ENCODE measurements at places on chromosomes 12 and 14.

DNA sequence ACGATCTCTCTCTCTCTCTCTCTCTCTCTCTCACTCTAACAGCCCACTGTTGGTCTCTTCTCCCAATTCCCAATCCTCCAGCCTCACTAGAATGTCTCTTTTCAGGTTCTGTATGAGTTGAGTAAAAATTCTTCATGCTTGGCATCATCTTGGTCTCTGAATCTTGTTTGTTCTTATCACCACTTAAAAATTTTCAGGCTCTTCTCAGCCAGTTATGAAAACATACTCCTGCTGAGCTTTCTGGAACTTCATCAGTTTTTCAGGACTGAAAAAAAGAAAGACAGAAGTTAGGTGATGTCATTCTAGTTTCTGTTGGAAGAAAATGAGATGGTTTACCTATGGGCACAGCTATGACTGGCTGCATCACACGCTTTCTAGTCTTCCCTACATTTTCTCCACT lies 11.5 kb upstream of the IL22 start:
- DNase-seq = no peak

GRCh38 chr12:67068761-67069450 lies 200.3 kb upstream of the CAND1 start:
- DNase-seq = peak; percentile 49

GRCh38 chr12:49030714-49031572 lies 12.4 kb upstream of the PRKAG1 start:
- no peak for DNase-seq

DNA sequence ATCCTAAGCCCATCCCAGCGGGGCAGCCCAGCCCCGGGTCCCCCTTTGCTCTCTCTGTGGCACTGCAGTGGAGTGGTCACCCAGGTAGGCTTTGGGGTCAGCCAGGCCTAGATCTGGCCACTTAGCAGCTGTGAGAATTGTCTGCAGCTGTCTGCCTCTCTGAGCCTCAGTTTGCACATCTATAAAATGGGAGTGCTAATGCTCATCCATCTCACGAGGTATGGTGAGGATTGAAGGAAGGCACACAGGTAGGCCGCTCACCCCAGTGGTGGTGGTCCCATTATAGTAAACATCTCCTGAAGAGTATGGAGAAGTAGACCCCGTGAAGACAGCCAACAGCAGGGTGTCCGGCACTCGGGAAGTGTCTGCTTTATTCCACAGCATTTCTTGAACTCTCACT lies 9.2 kb downstream of the FOXN4 start:
- DNase-seq = no peak

DNA sequence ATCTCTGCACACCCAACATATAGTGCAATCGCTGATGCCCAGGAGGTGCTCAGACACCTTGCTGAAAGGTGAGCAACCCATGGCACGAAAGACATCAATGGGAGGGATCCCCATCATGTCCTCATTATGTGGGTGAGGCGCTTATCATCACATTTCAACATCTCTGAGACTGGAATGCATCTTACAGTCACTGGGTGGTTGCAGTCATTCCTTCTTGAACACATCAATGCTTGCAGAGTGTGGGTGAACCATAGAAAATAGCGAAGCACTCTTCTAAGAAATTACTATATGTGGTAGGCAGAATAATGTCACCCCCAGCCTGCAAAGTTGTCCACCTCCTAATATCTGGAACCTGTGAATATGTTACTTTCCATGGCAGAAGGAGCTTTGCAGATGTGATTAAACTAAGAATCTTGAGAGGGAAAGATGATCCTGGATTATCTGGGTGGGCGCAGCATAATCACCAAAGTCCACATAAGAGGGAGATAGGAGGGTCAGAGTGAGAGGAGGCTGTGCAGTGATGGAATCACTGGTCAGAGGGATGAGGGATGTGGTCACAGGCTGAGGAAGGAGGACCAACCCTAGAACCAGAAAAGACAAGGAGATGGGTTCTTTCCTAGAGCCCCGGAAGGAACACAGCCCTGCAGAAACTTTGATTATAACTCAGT lies 51.2 kb downstream of the GLRX5 start:
- no peak for DNase-seq

DNA sequence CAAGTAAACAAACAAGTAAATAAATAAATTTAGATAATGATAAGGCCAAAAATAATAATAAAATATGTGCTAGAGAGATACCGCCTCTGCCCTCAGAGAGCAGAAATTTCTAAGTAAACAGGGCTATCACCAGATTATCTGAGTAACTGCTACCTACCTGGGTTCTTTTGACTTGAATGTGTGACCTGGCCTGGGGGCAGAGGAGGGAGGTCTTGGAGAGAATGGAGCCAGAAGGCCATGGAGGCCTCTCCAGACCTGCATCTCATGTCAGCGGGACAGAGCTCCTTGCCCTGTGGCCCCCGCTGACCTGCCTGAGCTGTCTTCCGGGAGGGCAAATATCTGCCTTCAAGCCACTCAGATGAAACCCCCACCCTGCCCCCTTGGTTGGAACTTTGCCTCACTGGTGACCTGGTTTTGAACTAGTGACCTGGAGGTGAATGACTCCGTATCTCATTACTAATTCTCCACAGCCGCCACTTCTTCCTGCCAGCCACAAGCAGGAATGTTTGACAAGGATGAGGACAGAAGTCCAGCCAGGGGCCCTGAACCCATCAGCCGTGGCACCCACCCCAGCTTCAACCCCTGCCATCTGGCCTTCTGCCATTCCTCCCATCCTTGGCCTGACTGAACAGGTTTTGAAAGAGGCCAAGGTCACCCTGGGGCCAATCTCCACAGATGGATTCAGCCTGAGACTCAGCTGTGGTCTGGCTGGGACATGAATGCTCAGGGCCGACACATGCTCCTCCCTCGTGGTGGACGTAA lies 86.8 kb upstream of the PARP11 start:
- DNase-seq = no peak

DNA sequence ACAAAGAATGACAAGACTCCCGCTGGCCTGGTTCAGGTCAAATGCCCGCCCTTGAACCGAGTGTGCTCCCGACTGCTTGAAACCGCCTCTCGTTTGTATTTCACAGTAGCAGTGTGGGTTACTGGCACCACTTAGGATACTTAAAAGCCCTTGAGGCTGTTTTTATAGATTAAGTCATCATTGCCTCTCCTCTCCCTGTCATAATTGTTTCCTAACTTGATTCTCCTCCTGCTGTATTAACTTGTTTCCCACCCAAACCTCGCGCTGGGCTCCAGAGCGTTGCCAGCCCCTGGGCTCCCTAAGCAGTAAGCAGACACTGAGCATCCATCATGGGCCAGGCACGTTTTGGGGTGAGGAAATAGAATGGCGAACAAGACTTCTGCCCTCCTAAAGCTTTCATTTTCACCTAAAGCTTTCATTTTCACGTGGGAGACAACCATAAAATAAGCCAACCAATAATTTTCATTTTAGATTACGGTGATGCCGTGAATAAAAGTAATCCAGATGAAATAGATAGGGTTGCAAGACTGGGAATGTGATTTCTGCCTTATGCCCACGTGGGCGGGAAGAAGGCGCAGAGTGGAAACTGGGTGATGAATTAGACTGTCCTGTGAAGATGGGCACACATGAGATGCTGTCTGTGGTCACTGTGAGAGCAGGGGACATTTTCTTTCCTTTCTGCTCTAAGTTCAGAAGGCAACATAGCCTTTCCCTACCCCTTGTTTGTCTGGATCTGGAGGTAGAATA lies 97.5 kb downstream of the PPP2R5C start:
- DNase-seq = no peak

DNA sequence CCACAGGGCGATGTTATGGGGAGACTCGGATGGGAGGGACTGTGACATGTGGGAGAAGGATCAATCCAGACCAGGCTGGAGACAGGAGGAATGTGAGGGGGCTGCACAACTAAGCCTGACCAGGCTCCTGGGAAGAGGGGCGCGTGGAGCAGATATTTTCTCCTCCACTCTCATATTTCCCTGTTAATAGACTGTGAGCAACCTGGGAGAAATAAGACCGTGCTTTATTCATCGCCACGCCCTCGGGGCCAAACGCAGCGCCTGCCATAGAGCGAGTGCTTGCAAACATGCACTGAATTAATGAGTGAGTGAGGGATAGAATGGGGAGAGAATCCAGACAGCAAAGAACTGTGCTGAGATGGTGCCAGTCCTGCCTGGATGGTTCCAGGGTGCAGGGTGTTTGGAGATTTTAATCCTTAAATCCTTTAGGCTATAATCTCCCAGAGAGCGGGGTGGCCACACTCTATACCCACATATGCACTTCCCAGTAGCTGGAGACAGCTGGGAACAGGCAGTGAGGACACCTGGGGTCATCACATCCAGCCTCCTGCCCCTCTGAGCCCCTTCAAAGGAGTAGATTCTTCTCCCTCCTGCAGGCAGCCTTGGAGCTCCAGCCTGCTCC lies 13.6 kb upstream of the FAIM2 start:
- DNase-seq = no peak

DNA sequence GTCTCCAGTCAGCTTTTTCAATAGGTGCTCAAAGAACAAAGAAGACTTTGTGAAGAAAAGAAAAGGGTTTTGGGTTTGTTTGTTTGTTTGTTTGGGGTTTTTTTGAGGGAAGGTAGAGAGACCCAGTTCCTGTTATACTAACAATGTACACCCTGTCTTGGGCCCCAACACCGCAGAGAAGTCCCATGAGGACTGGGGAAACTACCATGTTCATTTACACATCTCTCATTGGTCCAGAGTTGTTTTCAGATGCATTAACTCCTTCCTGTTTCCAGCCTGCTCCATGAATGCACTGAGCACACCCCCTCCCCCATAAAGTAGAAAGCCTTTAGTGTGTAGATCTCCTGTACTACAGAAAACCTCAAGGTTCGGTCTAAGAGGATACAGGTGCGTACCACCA lies 51.1 kb upstream of the SLC8A3 start:
- DNase-seq = no peak

- no peak for DNase-seq
These were observed 59.0 kb upstream of the FAM181A start for GRCh38 chr14:93868165-93868564.

- no peak for DNase-seq
These were observed 36.5 kb upstream of the KICS2 start for GRCh38 chr12:64258576-64258975.

DNA sequence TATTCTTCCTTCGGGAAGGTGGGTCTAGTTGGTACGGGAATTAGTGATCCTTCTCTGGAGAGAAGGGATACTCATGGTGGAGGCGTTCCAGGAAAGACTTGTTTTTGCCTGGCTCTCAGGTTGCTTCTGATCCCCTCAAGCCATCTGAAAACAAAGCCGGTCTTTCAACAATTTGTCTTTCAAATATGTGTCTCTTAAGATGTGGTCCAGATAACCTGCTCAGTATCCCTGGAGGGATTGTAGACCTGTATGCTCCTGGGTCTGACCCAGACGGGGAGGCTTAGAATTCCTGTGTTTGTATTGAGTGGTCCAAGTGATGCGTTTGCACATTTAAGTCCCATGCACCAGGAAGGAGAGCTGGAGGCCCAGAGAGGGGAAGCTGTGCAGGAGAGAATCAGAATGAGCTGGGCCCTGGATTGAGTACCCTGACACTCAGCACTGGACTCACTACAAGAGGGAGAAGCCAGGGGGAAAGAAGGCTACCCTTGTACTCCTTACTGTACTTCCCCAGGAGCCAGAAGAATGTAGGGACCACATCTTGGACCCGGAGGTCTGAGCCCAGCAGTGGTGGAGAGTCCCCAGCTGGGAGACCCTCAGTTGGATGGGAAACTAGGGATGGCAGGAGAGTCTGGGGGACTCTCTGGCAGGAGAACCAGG lies 40.4 kb downstream of the ERH start:
- no peak for DNase-seq

DNA sequence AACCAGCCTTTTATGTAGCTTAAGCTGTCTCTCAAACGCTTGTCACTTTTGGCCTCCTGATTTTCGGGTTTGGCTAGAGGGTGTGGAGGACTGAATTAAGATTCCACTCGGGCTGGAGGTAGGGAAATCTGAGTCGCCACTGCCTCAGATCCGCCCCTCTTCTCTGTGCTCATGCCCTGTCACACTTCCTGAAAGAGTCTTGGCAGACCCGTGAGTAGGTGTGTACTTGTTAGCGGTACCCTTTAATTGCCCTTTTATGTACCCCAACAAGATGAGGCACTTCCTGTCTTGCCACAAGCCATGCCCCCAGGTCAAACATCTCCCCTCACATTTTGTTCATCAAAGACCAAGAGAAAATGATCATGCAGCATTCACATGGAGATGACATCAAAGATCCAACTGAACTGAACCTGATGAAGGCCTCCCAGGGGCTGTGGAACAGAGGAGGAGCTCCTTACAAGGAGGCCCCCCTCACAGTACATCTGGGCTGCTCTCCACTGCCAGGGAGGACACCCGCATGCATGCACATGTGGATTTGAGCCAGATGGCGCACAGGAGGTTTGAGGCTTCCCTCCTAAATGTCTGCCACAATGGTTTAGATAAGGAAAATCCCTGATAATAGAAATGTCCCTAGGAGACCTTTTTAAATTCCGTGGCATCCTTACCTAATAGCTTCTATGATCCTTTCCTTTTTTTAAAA lies 86.5 kb upstream of the CDKN3 start:
- DNase-seq = no peak

DNA sequence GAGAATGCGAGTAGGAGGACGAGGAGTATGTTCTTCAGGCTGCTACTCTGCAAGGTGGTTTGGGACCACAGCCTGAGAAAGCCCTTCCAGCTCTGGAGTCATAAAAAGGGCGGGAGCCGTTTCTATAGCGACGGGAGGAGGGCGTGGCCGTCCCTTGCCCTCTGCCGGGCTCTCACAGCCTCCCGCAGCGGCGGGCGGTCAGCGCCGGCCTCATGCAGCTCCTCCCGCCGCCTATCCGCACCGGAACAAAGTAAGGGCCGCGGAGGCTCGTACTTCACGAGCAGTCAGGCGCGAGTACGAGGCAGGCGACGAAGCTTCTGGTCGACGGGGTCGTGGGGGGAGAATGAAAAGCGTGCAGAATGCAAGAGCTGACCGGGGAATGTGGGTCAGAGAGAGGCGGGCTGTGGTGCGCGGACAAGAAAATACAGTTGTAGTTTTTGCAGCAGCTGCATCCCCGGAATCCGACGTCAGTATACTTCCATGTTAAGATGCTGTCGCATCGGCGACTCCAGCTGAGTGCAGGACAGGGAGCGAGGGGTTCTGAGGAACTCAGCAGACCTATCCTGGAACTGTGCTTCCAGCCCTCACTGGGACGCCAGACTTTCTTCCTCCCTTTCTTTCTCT lies at the start of gene DYRK4:
DYRK4 (plus strand) TSS at position 175 of the 624 bp plus-strand sequence; CDS start at position 213, 38 bp downstream.
- DNase-seq = peak; percentile 56

GRCh38 chr12:25995906-25996305 lies 37.4 kb downstream of the RASSF8 start:
- no peak for DNase-seq

DNA sequence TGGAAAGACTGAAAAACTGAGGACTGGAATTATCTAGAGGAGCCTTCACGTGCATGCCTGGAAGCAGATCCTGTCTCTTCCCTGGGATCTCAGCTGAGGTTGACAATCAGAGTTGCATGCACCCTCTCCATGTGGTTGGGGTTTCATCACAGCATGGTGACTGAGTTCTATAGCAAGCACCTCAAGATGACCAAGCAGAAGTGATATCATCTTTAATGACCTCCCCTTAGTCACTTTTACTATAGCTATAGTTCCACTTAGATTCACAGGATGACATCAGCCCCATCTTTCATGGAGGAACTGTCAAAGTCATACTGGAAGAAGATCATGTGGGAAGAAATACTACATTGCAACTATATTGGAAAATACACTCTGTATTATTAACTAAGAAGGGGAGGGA lies 105.8 kb upstream of the ATXN7L3B start:
- no peak for DNase-seq

- no peak for DNase-seq
These were observed 116.2 kb upstream of the ATP2B1 start for GRCh38 chr12:89824822-89825221.

Measured in MG63 (cell line).